ENCODE measurements at places on chromosomes 16 and 17.

GRCh38 chr17:71846561-71847110 lies 274.2 kb upstream of the SOX9 start:
- DNase-seq, result no peak

GRCh38 chr17:78876094-78876597 lies 26.9 kb downstream of the CEP295NL start:
- DNase-seq, result no peak

DNA sequence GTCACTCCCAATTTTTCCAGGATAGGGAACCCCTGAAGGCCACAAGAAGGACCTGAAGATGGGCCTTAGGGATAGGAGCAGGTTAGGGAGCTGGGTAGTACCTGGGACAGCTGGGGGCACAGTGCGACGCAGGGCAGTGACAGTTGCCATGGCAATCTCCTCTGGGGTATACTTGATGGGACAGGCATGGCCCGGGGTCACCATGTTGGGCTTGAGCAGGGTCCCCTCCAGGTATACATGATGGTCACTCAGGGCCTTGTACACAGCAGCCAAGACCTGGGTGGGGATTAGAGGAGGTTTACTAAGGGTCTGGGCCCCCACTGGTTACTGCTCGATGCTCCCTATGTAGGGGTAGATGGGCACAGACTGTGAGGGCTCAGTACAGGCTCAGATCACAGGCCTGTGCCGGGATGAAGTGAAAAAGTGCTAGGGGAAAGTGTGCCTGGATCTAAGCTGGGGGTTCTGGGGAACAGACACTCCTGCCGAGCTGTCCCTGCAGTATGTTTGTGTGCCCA lies 2.7 kb downstream of the ALDOC start:
- DNase-seq, result no peak

GRCh38 chr16:80309178-80309577 lies 231.6 kb upstream of the DYNLRB2 start:
- no peak for DNase-seq

DNA sequence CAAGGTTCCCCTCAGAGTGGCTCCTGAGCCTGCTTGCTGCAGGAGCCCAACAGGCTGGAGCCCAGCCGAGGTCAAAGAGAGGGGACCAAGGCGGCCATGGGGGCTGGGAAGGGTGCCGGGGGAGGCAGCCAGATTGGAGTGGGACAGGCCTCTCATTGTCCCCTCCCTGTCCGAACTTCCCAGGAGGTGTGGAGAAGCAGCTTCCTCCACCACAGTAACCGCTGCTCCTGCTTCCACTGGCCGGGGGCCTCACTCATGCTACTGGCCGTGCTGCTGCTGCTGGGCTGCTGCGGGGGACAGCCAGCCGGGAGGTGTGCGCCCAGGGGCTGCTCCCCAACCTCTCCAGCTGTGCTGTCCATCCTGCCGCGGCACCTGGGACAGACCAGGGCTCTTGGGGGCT lies 29.3 kb downstream of the TMEM94 start:
- no peak for DNase-seq

GRCh38 chr17:43360376-43360738 lies 38.4 kb upstream of the ARL4D start:
- peak; percentile 77 for DNase-seq

Measured in small intestine (tissue), 16 donors.